ENCODE measurements at places on chromosomes 16 and 17.

DNA sequence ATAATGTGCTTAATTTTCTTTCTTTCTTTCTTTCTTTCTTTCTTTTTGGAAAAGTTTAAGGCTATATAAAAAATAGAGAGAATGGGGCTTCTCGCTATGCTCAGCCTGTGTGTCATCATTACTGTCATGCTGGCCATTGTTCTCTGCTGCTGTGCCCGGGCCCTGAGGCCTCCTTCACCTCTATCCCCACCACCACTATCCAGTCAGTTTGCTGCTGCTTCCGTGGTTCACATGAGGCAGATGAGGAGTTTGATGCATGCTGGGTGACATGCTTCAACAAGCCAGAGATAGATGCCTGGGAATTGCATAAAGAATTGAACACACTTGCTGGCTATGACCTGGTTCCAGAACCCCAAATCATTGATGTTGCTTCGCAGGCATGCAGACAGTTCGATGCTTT, 36.3 kb downstream of the PITPNC1 start:
- DNase-seq: no peak

GRCh38 chr17:52025236-52025635, 133.3 kb downstream of the CA10 start:
- DNase-seq: no peak

- no peak for DNase-seq
Measured at GRCh38 chr17:78255953-78256706, 24.7 kb downstream of the TMEM235 start.

DNA sequence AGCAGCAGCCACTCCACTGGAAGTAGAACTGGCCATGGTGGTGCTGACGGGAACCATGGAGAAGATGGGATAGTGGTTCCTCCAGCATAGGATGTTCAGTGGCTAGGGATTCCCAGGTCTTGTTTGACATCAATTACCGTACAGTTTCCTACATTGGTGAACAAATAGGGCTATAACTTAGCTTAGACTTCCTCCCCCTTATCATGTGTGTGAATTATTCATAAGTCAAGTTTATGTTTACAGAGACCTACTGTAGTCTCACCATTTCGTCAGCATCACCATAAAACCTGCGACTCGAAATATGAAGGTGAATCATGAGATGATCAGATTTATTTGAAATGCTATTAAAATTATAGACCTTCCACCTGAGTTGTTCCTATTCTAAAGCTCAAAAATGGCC, 1.2 kb downstream of the KRTAP2-3 start:
- no peak for DNase-seq

DNA sequence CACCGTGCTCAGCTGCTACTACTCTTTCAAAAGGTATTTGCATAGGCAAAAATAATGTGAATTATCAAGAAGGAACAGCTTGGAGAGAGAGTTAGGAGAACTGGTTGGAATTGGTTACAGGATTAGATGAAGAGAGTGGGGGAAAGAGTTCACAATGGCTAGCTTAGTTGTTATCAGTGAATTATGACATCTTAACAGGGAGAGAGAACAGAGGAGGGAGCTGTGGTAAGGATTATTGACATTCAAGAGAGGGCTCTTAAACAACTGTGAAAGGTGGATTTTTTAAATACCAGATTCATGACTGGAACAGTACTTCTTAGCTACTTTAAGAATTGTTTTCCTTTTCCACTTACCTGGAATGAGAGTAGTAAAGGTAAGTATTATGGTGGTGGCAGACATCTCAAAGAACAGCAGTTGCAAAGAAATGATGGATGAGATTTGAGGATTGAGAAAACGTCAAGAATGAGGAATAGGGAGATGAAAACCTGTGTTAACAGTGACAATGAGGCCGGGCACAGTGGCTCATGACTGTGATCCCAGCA, 43.9 kb upstream of the SLC5A11 start:
- DNase-seq: no peak

DNA sequence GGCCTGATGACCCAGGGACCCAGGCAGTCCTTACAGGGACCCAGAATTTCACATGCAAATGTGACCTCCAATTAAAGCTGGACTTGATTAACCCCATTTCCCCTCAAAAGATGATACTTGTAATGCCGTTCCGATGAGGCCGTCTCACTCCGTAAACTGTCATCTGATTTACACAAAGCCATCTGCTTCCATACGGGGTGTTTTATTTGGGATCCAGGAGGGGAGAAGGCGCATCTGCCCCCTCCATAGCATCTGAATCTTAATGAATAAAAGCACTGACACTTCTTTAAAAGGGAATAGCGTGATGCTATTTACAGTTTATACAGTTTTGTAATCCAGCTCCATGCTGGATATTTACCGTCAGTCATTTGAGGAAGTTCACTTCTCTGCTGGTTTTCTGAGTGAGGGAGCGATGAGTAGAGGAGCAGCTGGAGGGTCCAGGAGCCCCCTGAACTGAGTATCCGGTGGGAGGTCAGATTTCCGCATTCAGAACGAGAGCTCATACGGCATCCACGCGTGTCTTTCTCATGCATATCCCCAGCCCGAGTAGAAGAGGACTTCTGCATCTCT, 452.7 kb downstream of the WWOX start:
- DNase-seq: no peak

GRCh38 chr17:33124185-33124584, 132.5 kb downstream of the SPACA3 start:
- DNase-seq: no peak

DNA sequence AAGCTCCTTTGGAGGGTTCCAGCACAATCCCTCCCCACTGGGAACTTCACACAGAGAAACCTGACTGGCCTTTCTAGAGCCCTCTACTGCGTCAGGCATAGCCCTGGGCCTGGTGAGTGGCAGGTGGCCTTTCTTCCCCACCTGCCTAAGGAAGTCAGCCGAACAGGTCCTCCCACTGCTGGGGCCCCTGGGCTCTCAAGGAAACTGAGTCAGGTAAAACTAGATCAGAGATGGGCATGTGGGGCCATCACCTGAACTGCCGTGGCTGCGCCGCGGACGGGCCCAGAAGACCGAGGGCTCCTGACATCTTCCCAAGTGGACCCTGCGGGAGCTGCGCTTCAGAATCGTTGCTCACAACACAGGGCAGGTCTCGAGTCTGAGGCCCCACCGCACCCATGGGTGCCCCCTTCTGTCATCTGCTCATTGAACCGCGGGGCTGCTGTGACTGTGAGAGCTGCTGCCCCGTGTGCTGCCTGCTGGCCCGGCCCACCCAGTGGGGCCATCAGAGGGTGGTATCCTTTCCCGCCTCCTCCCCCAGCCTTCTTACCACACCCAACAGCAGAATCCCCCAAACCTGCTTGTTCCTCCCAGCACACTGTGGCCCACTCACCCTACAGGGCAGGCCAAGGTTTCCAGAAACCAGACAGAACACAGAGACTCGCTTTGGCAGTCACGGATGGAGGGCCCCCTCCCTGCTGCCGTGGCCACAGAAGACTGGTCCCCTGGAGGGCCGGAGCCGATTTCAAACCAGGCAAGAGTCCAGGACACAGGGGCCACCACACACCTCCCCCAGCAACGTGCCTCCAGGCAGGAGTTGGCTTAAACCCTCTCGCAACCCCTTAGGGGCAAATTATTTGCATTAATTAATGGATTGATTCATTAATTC, 81.1 kb downstream of the TBC1D16 start:
- no peak for DNase-seq

- no peak for DNase-seq
Measured at GRCh38 chr16:70158261-70158939, 15.2 kb upstream of the CLEC18C start.

- DNase-seq: no peak
Measured at GRCh38 chr17:42406615-42407288, 16.3 kb downstream of the CAVIN1 start.

DNA sequence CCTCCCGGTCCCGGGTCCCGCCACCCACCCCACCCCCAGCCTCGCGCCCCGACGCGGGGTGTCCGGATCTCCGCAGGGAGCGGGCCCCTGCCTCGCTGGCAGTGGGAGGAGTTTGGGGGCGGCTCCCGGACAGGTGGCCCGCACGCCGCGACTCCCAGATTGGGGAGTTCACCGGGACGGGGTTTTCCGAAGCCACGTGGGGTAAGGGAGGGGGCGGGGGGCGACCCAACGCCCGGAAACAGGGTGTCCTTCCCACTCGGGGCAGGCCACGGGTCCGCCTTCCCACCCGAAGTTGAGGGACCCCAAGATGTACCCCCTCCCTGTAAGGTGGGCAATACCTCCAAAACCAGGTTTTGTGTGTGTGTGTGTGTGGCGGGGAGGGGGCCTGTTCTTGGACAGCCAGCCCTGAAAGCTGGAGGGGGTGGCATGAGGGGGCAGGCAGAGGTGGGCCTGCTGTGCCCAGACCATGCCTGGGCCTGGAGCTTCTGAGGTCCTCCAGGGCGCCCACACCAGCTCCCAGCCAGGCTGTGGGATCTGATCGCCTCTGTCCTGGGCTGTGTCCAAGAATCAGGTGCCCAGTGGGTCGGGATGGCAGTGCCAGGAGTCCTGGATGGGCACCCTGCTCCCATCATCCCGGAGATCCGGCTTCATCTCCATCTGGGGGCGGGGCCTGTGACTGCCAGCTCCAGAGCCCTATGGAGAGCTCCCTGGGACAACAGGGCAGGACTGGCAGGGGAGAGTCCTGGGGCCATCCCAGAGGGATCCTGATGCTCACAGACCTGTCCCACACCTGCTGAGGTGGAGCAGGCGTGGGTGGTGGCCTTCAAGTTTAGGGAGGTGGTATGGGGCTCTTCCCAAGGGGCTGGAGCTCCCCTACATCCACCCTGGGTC, 767 bp downstream of the SYNGR2 start:
- DNase-seq: peak; percentile 32

DNA sequence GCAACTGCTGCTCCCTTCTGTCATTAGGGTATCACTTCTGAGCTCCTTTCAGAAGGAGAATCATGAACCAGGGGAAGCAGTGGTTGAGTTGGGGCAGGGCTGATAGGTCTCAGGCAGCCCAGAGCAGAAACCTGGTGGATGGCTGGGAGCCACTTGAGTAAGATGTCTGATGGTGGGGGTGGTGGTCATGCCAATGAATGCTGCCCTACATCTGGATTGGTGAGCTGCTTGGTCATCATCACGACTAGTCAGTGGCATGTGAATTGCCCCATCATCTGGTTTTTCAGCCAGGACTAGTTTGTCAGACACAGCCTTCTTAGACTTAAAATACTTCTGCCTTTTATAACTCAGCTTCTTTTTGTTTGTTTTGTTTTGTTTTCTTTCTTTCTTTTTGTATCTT, 2.6 kb downstream of the GID4 start:
- no peak for DNase-seq

DNA sequence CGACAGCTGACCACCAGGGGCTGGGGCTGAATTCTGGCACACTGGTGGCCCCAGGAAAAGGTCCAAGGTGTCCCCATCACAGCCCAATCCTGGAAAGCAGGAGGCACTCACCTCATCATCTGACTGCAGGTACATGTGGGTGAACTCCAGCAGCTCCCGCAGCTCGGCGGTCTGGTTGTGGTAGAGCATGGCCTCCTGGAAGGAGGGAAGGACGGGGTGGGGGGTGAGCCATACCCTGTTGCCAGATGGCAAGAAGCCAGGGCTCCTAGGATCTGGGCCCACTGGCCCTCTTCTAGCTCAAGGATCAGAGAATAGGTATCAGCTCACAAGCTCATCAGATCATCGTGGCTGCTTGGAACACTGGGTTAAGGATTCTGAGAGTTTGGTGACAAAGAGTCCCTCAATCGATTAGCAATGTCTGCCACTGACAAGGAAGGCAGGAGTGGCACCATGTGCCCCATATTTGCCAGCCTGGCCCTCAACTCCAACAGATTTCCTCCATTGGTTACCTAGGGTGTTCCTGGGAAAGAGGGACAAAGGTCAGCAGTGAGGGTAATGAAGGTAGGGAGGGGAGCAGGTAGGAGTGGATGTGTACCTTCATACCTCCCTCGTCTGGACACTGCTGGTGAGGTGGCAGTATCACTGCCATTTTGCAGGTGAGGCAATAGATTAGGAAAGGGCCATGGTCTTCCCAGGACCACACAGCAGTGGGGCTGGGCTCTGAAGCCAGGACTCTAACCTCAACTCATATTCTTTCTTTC, 4.9 kb downstream of the P3H4 start:
- no peak for DNase-seq

DNA sequence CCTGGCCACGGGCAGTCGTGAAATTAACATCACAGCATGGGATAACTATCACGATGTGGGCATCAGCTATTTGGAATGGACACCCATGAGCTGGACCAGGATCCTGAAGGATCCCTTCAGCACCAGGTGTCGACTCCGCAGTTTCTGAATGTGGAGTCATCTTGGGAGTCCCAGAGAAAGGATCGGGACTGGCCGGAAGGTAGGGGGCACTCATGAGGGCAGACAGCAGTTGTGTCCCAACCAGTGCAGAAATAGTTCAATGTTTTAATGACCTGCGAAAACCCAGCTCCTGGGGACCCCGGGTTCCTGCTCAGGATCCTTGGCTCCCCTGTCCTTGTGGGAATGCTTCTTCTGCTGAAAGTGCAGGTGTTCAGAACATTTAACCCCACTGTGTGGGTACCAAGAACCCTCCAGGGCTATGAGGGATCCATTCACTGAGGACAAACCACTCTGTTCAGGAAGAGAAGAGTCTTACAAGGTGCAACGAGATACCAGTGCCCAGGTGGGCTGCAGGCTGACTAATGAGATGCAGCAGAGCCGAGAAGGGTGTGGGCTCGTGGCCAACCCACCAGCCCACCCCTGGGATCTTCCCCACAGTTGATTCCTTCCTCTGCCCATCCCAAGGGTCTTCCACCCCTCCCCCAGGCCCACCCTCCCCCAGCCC, 154.8 kb downstream of the SALL1 start:
- DNase-seq: no peak

DNA sequence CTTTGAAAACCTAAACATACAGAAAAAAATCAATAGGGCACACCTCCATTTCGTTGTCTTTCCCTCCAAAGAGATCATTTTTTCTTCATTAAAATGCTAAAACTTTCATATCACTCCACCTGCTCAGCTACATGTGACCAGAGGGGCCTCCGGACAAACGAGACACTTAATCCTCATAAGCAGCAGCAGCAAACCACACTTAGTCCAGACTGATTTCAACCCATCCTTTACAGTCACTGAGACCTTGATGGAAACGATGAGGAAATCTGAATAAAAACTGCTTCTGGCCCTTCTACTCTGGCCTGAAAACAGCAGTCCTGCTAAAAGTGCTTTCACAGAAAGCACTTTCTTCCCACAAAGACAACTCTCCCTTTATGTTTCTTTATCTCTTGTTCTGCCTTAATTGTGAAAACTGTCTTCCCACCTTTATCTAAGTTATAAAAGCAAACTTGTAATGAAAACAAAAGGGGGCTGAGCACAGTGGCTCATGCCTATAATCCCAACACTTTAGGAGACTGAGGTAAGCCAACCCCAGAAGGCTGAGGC, 4.6 kb downstream of the ANKRD11 start:
- no peak for DNase-seq
